ENCODE measurements at places on chromosomes 12 and 14.

GRCh38 chr12:29565727-29566126 is 68.2 kb upstream of the OVCH1 start:
- H3K27me3 ChIP-seq: peaks cover 3% of the 10 kb centered on the region
- peaks cover 27% of the 10 kb centered on the region for H3K4me1 ChIP-seq
- no peak overlapping the region for H3K4me3 ChIP-seq
- no peak for DNase-seq

DNA sequence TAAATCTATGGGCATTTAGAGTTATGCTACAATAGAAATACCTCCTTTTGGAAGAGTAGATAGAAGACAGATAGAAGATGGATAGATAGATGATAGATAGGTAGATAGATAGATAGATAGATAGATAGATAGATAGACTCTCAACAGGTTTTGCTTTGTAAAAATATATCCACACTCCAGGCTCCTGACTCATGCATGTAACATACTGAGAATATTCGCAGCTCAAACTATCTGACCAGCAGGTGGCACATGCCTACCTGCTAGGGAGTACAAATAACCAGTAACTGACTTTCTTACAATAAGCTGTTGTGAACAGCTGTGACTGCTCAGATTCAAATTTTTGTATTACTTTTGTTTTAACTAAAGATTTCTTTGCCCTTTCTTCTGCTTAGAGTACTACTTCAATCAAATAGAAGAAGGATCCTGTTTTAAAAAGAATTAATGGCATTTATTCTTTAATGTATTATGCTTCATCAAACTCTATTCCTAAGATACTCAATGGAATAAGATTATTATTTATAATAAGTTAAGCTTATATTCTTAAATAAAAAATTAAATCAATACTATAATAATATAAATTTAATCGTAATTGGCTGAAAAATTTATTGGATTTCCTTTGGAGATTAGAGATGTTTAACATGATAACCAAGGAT is 15.8 kb upstream of the CPNE8 start:
- H3K4me3 ChIP-seq: no peak overlapping the region
- H3K36me3 ChIP-seq: no peaks in the 10 kb centered on the region
- H3K27ac ChIP-seq: no peak overlapping the region
- no peaks in the 10 kb centered on the region for H3K4me1 ChIP-seq
- DNase-seq: peak; percentile 11

- no peak overlapping the region for H3K4me3 ChIP-seq
- H3K27ac ChIP-seq: no peak overlapping the region
- DNase-seq: no peak
- no peaks in the 10 kb centered on the region for H3K27me3 ChIP-seq
Measured at GRCh38 chr12:64480148-64480547, 28.2 kb downstream of the TBK1 start.

DNA sequence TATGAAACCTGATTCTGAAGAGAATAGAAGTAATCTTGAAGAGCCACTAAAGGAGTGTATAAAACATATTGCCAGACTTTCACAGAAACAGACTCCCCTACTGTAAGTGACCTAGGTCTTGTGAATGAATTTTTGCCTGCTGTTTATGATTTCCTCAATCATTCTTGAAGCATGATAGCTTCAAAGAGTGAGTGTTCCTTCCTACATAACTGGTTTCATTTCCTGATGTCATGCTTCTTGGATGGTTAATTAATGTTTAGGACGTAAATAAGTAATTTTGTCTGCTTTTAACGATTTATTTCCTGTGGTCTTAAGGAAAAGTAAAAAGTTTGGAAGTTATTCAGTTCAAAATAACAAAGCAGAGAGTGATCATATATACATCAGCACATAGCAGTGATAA is 129.8 kb downstream of the PIK3C2G start:
- H3K4me3 ChIP-seq: no peak overlapping the region
- H3K36me3 ChIP-seq: no peaks in the 10 kb centered on the region
- DNase-seq: no peak
- H3K27ac ChIP-seq: no peak overlapping the region
- H3K4me1 ChIP-seq: no peaks in the 10 kb centered on the region

DNA sequence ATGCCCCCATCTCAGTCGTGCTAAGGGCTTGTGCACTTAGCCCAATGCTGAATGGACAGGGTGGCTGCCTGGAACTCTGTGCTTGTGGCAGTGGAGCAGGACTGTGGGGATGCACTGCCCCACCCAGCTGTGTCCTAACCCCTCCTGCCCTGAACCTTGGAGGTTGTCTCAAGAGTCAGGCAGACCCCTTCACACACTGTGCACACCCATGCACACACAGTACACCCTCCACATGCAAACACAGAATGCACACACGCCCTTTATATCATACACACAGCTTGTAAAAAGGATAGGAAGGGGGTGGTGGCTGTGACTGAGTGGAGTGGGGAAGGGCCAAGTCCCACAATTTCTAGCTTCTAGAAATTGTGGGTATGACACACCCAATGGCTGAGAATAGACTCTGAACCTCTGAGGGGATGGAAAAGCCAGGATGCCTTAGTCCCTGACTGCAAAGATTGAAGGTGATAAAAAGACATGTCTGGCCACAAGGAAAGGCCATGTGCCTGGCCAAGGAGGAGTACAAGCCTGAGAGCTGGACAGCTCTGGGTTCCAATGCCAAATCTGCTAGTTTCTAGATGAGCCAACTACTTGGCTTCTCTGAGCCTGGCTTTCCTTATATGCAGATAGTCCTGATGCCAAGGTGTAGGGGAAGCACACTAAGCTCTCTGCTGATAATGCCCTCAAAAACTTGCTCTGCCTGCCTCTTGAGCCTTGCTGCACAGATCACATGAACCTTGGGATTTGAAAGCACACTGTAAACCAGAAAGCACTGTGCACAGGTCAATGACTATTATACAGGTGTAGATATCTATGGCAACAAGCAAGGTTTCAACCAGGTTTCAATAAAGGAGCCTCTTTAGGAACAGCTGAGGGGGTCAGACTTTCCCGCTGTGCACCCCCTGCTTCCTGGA is 8.4 kb downstream of the KRT8 start:
- H3K4me1 ChIP-seq: no peaks in the 10 kb centered on the region
- no peak overlapping the region for H3K4me3 ChIP-seq
- H3K27ac ChIP-seq: peak overlapping the region; percentile 35
- no peak for DNase-seq

DNA sequence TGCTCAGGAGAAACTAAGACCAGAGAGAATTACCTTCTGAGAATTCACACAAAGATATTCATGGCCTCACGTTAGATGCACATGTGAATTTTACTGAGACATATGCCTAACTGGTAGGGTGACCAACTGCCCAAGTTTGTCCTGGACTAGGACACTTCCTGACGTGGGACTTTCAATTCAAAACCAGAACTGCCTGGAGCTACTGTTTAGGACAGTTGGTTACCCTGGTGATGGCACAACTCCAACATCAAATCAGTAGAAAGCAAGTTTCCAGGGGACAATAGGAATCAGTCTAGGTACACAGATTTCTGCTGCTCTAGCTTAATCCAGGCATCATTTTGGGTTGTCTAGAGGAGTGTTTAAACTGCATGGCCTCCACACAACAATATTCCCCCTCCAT is 178.7 kb downstream of the GXYLT1 start:
- no peak overlapping the region for H3K4me3 ChIP-seq
- H3K4me1 ChIP-seq: peaks cover 30% of the 10 kb centered on the region
- no peak for DNase-seq
- H3K27ac ChIP-seq: no peak overlapping the region
- no peaks in the 10 kb centered on the region for H3K36me3 ChIP-seq

DNA sequence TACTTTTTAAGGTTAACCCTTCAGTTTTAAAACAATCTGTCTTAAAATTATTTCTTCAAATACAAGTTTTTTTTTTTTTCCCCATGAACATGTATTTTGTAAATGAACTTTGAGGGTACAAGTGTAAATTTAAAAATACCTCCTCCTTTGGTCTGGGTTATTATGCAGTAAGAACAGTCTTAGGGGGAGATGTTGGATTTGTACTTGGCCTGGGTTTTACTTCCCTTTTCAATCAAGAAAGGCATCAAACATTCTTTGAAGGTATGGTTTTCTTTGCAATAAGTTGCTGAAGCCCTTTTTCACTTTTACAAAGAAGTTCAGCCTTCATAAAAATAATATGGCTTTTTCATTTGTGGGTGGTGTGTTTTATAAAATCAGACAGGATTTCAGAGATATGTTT is 20.5 kb downstream of the WBP11 start:
- H3K36me3 ChIP-seq: peaks cover 7% of the 10 kb centered on the region
- H3K27me3 ChIP-seq: no peaks in the 10 kb centered on the region
- H3K27ac ChIP-seq: no peak overlapping the region

DNA sequence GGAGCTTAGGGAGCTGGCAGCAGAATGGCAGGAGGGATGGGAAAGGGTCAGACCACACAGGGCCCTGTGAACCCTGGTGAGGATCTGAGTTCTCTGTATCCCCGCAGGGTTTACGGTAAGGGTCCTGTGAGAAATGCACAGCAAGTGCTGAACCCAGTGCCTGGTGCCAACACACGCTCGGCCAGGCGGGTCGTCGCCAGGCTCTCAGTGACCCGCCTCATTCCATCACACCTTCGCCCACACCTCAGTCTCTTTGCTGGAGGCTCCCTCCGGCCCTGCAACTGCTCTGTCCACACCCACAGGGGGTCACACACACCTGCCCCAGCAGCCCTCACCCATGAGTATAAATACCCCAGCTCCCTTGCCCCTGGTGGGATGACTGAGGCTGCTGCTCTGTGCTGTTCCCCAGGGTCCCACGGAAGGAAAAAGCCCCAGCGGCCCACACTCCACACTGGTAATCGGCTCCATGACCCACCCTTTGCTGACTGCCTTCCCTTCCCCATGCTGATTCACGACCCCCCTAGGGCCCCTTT is 23.1 kb downstream of the CAMKK2 start:
- H3K27ac ChIP-seq: no peak overlapping the region
- H3K4me3 ChIP-seq: no peak overlapping the region

GRCh38 chr12:103102225-103102744 is 144.8 kb downstream of the ASCL1 start:
- no peak overlapping the region for H3K27ac ChIP-seq
- H3K4me3 ChIP-seq: no peak overlapping the region
- H3K4me1 ChIP-seq: peaks cover 3% of the 10 kb centered on the region
- peaks cover 12% of the 10 kb centered on the region for H3K27me3 ChIP-seq

DNA sequence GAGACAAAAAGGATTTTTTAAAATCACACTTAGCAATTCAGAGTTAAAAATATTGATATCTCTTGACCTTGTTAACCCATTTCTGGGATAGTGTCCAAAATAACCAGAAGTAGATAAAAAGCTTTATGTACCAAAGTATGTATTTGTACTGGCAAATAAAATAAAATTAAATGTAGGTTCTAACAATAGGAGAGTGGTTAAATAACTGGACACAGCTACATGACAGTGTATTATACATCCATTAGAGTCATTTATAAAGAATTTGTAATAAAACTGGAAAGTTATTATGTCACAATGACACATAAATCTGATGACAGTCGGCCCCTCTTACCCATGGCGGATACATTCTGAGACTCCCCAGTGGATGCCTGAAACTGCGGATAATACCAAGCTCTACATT is 34.0 kb downstream of the BMAL2 start:
- H3K36me3 ChIP-seq: peaks cover 5% of the 10 kb centered on the region
- no peaks in the 10 kb centered on the region for H3K4me1 ChIP-seq
- no peak for DNase-seq
- no peak overlapping the region for H3K4me3 ChIP-seq
- no peak overlapping the region for H3K27ac ChIP-seq

DNA sequence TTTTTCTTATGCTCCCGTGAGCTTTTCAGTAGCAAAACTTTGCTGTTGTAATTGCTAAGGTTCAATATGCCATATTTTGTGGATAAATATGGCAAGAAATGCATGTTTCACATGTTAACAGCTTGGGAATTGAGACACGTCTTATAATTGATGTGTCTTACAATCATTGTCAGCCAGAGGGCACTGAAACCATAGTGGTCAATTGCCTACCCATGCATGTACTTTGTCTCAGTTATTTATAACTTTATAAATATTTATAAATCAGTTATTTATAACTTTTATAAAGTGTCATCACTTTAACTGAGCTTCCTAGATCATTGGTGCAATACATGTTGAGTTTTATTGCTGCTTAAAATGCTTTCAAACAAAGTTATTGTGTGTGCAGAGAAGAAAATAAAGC is 82.0 kb downstream of the CATSPERB start:
- no peak overlapping the region for H3K27ac ChIP-seq
- H3K4me1 ChIP-seq: peaks cover 6% of the 10 kb centered on the region
- no peaks in the 10 kb centered on the region for H3K27me3 ChIP-seq
- H3K36me3 ChIP-seq: peaks cover 5% of the 10 kb centered on the region
- no peak overlapping the region for H3K4me3 ChIP-seq

DNA sequence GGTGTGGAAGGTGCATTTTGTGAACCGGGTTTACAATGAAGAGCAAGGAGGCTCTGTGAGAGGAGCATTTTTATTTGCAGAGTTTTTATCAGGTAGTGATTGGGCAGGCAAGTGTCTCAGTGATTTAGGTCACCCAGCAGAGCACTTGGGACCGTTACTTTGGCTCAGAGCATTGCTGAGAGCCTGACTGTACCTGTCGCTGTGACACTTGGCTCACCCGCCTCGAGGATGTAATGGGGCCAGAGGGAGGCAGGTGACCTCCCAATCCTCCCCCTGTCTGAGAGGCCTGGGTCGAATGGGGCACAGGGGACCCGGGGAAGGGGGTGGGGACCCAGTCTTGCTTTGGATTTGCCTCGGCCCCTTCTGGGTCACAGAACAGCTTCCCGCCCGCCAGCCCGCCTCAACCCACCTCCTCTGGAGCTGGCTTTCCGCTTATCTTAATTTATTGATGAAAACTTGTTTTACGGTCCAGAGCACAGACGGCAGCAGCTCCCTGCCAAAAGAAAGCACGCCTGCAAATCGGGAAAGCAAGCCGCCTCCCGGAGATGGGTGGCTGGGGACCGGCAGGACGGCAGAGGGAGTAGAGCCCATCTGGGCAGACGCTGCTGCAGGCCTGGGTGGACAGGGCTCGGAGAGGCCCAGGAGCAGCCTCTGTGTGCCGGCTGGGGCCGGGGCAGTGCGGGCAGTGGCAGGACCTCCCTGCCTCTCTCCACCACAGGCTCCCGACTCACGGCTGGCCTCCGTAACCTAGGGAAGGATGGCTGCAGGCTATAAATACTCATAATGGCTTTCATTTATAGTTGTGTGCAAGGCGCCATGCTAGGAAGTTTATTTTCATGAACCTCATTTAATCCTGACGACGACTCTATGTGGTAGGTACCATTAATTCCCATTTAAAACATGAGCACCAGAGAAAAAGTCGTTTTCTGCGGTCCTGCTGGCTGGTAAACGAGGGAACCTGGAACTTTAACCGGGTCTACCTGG is 187.1 kb downstream of the TSPAN9 start:
- no peaks in the 10 kb centered on the region for H3K27me3 ChIP-seq
- H3K36me3 ChIP-seq: no peaks in the 10 kb centered on the region
- H3K4me3 ChIP-seq: no peak overlapping the region
- H3K4me1 ChIP-seq: peaks cover 5% of the 10 kb centered on the region
- DNase-seq: no peak

DNA sequence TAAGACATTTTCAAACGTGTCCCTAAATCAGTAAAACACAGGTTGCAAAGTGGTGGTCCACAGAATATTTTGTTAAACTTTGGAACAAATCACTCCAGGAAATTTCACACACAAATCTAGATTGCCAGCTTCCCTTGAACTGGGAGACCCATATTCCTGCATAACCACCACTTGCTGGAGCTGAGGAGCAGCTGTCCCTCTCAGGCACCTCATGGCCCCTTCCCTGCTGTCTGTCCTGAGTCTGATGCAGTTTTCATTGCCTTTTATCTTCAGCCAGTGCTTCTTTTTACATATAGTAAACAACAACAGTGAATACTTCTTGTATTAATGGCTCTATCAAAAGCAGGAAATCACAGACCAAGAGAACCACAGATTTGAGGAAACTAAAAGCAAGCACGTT is 289.3 kb downstream of the MED13L start:
- peaks cover 15% of the 10 kb centered on the region for H3K4me1 ChIP-seq
- no peak overlapping the region for H3K4me3 ChIP-seq
- H3K27me3 ChIP-seq: no peaks in the 10 kb centered on the region
- no peak overlapping the region for H3K27ac ChIP-seq

Measured in neural crest cell (in vitro differentiated cells).